Fibroblast of skin of right biceps (primary cell): ENCODE measurements at places on chromosomes 5 and 9.
A peak's percentile ranks its signal among the peaks of the same experiment; 100 is the strongest.

DNA sequence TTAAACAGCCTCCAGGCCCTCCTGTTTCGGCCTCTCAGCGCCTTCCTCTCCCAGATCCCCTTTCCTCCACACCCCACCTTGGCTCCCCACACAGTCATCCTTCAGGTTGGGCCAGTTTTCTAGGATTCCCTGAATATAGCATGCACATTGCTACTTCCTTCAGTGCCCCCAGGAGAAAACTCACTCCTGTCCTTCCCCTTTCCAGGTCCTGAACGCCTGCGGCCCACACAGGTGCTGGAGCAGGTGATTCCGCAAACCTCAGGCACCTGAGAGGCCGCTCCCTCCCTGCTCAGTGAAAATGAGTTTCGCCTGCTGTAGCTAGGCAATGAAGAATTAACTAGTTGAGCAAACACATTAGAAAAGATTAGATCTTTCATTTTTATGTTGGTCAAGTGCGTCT, 185.0 kb downstream of the MED10 start:
- DNase-seq, result no peak

- DNase-seq, result no peak
Observed at GRCh38 chr9:121564504-121565260, 65.0 kb upstream of the GGTA1 start.

DNA sequence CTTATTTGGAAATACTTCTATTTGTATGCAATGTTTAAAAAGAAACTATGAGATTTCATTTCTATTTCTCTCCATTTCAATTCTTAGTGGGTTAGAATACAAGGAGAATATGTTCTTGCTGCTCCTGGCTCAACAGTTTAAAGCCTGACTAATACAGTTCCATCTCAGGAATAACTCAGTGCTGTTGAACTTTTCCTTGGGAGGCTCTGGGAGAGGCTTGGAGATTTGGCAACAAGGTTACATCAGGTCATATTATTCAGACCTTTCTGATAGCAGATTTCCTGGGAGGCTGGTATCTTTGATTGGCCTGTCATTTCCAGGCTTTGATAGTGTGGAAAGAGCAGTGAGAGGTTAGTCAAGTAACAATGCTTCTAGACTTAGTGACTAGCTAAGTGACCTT, 481.7 kb upstream of the KLF4 start:
- no peak for DNase-seq

DNA sequence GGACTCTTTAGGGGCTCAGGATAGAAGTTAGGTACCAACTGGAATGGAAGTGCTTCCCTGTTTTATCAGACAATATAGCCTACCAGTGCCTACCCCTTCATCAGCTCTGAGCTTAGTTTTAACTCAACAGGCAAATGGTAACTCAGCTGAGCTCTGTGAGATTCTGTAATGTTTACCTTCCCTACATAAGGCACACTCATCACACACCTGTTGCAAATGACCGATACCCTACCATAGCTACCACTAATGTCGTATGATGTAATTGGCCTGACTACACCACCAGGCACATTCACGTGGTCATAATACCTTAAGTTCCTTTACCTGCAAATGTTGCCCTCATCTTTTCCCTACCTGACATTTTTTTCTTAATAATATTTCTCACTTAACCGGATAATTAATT, 254.8 kb downstream of the ADGRV1 start:
- DNase-seq, result no peak

DNA sequence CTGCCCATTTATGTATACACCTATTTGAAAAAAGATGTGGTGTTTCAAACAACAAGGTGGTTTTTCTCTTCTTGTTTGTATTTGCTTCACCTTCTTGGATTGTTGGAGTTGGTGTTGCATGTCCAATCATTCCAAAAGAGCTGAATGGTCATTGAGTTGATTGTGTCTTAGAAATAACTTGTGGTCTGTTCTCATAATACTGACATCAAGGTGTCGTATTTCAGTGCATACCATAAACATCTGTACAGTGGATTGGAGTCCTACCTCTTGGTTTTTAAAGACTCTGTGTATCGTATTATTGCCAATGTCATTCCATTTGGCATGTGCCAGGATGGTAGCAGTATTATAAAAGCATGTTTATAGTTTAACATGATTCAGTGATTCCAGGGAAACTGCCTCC, 73.2 kb downstream of the TRIO start:
- no peak for DNase-seq

- DNase-seq, result no peak
Observed at GRCh38 chr5:179887095-179887494, 20.6 kb downstream of the TBC1D9B start.

DNA sequence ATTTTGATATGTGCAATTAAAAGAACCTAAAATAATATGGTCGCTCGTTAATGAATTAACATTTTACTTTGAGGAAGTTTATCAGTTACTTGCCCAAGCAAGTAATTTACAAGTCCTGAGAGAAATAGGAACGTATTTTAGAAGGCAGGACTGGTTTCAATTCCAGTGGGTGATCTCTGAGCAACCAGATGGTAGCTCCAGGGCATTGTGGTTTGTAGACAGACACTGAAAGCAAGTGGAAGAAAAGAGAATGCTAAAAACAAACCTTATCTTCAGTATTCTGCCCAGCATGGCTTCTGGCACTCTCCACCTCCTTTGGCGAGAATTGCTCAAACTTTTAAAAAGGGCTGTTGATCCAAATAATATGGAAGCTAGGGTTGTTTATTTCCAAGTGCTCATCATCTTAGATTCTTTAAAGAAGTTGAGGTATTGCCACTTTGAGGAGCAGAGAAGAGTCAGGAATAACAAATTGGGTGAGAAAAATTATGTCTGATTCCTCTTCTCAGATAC, 31.8 kb upstream of the ERAP2 start:
- no peak for DNase-seq

- peak; percentile 45 for DNase-seq
Observed at GRCh38 chr5:32278406-32278805, 34.3 kb downstream of the MTMR12 start.

DNA sequence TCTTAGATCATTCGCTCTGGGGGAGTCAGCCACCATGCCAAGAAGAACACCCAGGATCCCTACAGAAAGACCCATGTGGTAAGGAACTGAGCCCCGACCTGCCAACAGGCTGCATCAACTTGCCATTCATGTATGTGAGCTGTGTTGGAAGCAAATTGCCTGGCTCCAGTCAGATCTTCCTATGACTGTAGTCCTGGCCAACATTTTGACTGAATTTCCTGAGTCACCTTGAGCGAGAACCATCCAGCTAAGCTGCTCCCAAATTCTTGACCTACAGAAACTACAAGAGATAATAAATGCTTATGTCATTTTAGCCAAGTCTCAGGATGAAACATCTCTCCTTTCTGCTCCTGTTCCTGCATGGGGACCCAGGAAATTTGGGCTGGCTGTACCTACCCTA, 40.0 kb upstream of the SLC44A1 start:
- DNase-seq, result peak; percentile 16

- DNase-seq, result no peak
Observed at GRCh38 chr5:68347536-68347935, 132.0 kb downstream of the PIK3R1 start.

- no peak for DNase-seq
Observed at GRCh38 chr5:6790346-6790865, 77.2 kb downstream of the TENT4A start.

DNA sequence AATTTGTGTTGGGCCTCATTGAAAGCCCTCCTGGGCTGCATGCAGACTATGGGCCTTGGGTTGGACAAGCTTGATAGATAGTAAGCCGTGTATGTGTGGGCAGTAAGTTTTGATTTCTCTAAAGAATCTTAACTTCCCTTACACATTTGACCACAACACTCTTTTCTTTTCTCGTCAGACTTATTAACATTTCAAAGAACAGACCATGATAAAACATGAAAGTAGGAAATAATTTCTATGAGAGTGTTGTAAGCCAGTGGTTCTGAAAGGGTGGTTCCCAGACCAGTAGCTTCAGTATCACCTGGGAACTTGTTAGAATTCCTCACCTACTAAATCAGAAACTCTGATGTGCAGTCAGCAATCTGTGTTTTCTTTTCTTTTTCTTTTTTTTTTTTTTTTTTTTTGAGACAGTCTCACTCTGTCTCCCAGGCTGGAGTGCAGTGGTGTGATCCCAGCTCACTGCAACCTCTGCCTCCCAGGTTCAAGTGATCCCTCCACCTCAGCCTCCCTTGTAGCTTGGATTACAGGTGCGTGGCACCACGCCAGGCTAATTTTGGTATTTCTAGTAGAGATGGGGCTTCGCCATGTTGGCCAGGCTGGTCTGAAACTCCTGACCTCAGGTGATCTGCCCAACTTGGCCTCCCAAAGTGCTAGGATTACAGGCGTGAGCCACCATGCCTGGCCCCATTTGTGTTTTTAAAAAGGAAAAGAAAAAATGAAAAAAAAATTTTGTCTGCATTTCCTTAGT, 20.0 kb upstream of the GCNT1 start:
- no peak for DNase-seq

GRCh38 chr5:174413567-174414314, 310.6 kb upstream of the MSX2 start:
- peak; percentile 58 for DNase-seq

DNA sequence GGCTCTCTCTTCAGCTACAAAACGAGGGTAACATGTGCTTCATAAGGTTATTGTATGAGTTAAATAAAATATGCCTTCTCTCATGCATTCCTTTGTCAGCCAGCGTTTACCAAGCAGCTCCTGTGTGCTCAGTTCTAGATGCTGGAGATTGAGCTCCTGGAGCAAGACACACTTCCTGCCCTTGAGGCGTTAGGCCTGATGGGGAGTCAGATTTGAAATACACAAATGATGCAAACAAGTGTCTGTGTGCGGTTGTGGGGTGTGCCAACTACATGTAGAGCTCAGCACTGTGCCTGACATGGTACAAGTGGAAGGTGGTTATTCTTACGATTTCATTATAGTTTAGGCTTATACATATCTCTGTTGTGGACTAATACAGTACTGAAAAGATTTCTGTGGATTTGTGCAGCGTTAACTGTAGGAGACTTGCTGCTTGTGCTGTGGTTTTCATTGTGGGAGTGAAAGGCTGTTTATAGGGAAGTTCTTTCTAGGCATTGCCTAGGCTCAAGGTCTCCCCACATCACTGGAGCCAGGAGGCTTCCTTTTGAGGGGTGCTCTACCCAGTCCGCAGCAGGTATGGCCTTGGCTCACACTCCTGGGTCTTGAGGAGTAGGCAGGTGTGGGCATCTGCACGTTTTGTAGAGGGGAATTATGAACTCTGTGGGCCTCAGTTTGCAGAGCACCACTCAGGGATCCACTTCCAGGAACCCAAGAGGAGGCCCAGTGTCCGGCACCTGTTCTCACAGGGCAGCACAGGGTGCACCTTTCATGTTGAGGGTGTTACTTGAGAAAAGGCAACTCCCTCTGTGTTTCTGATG, 39.8 kb upstream of the ANGPTL2 start:
- peak; percentile 12 for DNase-seq

GRCh38 chr9:93252116-93252780, 68.3 kb downstream of the WNK2 start:
- DNase-seq, result no peak

GRCh38 chr9:61669352-61669751, 479.5 kb downstream of the SPATA31A7 start:
- no peak for DNase-seq

DNA sequence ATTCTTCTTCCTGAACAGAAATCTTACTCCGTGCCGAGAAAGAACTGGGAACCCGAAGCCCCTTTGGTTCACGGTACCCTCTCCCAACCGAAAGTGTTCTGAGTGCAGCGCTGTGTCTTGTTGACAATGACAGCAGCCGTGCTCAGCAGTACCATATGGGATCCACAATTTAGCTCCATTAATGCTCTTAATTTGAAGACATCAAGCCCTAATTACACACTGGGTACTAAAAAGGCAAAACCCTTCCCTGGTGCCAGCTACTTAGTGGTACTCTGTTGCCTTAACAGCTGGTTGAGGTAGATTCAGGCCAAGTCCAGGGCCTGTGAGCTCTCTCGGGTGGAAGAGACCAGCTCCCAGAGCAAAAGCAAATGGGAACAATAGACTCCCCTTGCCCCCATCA, 24.5 kb downstream of the DDX31 start:
- DNase-seq, result no peak

DNA sequence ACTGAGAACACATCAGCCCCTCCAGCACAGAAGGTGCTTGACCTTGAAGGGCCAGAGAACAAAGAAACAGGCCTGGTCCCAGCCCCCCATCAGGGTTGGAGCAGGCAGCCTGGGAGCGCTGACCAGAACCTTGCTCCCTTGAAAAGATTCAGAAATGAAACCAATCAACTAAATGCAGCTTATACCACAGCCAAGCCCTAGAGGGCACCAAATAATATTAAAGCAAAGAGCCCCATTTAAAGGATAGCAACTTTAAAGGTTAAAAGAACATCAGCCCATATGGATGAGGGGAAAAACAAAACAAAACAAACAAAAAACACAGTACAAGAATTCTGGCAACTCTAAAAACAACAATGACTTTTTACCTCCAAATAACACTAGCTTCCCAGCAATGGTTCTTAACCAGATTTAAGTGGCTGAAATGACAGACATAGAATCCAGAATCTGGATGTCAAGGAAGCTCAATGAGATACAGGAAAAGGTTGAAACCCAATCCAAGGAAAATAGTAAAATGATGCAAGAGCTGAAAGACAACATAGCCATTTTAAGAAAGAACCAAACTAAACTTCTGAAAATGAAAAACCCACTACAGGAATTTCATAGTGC, 471.9 kb downstream of the MTRR start:
- peak; percentile 38 for DNase-seq

DNA sequence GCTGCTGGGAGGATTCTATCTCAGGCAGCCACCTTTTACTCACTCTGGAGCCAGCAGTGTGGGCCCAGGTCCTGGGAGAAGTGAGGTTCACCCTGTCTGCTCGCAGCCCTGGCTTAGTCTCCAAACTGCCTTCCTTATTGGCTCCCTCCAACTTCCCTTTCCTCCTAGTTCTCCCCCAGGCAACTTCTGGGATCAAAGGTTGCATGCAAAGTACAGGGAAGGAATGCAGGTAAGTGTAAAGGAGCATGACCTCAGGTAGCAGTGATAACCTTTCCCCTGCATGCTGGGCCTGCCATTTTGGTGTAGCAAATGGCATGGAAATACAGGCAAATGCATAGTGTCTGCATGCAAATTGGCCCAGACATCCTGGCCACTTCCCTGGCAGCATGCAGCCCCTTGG, 53.8 kb upstream of the ARAP3 start:
- no peak for DNase-seq

- no peak for DNase-seq
Observed at GRCh38 chr9:123169926-123170325, 98.5 kb downstream of the STRBP start.

DNA sequence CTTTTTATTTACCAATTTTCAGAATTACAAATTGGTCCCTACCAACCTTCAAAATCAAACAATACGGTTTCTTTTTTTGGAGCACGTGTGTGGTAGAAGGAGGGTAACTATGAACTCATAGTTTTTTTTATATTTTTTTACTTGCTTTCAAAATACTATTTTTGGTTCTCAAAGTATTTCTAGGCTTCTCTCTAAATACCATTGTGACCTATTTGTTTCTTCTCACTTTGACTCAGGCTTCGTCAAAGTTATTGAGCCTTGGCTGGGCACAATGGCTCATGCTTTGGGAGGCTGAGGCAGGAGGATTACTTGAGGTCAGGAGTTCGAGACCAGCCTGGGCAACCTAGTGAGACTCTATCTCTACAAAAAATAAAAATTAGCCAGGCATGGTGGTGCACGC, 11.6 kb upstream of the KIF27 start:
- DNase-seq, result no peak

GRCh38 chr5:178902849-178903248, 7.1 kb downstream of the ZFP2 start:
- DNase-seq, result no peak

GRCh38 chr5:75048457-75048953, 3.9 kb downstream of the GCNT4 start:
- DNase-seq, result peak; percentile 42
